Stimulated activated CD4-positive, alpha-beta T cell treated with anti-CD3 and anti-CD28 coated beads, Interleukin-15, amount 100 ng/mL, for 48 hours (primary cell): ENCODE measurements at places on chromosomes 16 and 17.

- DNase-seq, result no peak
Observed at GRCh38 chr16:84207879-84208278, 16.9 kb downstream of the ADAD2 start.

- DNase-seq, result no peak
Observed at GRCh38 chr17:39679521-39680192, 8.2 kb downstream of the PGAP3 start.

- no peak for DNase-seq
Observed at GRCh38 chr17:82864713-82865248, 25.0 kb upstream of the ZNF750 start.

- no peak for DNase-seq
Observed at GRCh38 chr17:8249621-8250500, 772 bp downstream of the PFAS start.

DNA sequence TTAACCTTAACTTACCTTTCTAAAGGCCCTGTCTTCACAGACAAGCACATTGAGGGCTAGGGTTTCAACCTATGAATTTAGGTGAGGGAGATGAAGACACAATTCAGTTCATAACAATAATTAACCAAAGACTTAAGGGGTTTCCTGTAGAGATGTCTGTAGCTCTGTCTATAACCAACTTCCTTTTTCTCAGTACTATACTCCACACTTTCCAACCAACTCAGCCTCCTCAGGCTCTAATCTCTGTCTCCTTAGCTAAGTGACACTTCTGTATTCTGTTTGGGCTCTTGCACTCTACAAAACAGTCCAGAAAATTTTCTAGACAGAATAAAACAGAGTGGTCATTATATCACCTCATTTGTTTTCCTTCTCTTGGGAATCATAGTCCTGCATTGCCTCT, 25.8 kb downstream of the CAPNS2 start:
- no peak for DNase-seq

GRCh38 chr17:2889256-2889655, 93.0 kb downstream of the RAP1GAP2 start:
- no peak for DNase-seq

GRCh38 chr17:48908047-48908843, at the start of gene UBE2Z:
UBE2Z (plus strand) TSS chr17:48908407; CDS start chr17:48908504, 97 bp downstream.
- DNase-seq, result peak; percentile 87

GRCh38 chr16:86137359-86137758, 238.4 kb downstream of the IRF8 start:
- DNase-seq, result no peak

DNA sequence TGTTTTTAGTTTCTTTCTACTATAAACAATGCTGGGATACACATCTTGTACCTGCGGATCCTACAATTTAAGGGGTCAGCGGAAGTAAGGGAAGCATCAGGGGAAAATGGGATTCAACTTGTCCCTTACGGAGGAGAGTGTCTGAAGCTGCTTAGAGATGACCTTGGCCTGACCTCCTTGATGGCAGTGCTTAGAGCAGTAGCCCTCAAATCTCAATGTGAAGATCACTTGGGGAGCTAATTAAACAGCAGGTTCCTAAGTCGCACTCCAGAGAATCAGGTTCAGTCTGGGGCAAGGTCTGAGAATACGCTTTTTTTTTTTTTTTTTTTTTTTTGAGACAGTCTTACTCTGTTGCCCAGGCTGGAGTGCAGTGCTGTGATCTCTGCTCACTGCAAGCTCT, 9.6 kb upstream of the METTL16 start:
- no peak for DNase-seq

GRCh38 chr17:42659079-42659931, at the start of gene TUBG2:
TUBG2 (plus strand) TSS chr17:42659284; CDS start chr17:42659504, 220 bp downstream.
- DNase-seq, result peak; percentile 72

GRCh38 chr16:77443357-77444146, 8.7 kb upstream of the ADAMTS18 start:
- no peak for DNase-seq

GRCh38 chr17:8408371-8408770, 10.7 kb upstream of the RNF222 start:
- DNase-seq, result no peak

DNA sequence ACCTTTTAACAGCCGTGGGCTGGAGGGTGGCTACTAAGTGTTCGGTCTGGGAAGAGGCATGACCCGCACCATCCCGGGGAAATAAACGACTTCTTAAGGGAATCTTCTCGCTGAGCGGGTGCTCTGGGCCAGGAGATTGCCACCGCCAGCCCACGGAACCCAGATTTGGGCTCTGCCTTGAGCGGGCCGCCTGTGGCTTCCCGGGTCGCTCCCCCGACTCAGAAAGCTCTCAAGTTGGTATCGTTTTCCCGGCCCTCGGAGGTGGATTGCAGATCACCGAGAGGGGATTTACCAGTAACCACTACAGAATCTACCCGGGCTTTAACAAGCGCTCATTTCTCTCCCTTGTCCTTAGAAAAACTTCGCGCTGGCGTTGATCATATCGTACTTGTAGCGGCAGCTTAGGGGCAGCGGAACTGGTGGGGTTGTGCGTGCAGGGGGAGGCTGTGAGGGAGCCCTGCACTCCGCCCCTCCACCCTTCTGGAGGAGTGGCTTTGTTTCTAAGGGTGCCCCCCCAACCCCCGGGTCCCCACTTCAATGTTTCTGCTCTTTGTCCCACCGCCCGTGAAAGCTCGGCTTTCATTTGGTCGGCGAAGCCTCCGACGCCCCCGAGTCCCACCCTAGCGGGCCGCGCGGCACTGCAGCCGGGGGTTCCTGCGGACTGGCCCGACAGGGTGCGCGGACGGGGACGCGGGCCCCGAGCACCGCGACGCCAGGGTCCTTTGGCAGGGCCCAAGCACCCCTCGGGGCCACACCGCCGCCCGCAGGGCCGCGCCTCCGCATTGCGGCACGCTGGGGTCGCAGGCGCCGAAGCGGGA, 3.6 kb upstream of the CBX4 start:
- no peak for DNase-seq

- DNase-seq, result no peak
Observed at GRCh38 chr16:86786994-86787393, 208.6 kb downstream of the FOXL1 start.

DNA sequence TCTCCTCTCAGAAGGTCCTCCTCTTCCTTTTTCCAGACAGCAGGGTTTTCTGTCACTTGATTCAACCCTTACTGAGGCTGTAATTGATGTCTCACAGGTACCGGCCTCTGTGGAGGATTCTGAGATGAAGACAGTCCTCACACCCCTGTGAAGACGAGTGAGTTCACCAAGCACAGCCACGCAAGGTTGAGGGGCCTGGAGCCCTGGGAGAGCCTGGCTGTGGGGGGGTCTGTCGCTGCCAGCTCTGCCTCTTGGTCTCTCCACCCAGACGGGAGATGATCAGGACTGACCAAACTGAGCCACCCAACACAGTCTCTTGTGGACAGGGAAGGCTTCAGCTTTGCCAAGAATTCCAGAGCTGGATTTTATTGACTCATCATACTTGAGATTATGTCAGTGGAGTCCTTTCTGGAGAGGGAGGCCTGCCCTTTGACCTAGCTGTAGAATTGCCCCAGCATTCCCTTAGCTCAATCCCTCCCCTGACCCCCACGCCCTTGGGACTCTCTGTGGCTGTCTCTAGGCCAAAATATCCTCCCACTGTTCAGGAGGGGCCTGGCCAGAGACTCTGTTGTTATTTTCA, 51.1 kb upstream of the CRHR1 start:
- no peak for DNase-seq

GRCh38 chr17:74199306-74200092, 4.0 kb upstream of the RPL38 start:
- DNase-seq, result peak; percentile 48

- peak; percentile 48 for DNase-seq
Observed at GRCh38 chr17:39235555-39236449, 10.1 kb upstream of the STAC2 start.

DNA sequence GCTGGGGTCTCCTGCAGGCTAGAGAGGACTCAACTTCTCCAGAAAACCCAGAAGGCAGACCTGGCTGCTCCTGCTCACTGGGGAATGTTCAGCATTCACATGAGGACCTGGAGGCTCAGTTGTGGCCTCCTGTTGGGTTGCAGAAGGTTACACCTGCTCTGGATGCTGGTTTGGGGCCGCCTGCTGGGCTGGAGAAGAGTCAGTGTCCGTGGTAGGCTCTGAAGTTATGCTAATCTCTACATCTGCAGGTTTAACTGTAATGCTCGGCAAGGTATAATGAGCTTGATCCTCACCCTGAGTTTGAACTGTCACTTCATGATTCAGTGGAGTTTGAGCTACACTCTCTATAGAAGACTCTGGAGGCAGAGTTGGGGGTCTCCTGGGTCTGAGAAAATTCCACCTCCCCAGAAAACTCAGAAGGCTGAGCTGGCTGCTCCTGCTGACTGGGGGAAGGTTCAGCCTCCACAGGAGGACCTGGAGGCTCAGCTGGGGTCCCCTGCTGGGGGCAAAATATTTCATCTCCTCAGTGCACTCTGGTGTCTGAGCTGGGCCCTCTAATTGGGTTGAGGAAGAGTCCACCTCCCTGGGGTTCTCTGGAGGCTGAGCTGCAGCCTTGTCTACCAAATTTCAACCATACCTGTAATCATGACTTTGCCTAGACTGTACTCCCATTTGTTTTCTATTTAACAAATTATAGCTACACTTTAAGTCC, 23.5 kb downstream of the RDM1 start:
- DNase-seq, result no peak

DNA sequence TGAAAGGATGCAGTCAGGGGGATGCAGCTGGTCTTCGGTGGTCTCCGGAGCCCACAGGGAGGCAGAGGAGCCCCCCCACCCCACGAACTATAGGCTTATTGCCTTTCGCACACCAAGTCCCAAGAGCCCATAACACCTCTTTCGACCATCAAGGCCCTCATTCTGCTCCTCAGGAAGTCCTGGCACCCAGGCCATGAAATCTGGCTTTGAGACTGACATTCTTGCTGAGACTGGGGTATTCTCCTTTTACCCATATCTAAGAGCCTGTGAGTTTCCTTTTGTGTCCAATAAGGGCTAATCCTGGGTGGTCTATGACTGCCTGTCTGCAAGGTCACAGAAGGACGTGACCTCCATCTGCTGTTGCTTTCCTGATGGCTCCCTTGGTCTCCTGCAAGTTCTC, 6.4 kb upstream of the ARL4D start:
- no peak for DNase-seq

DNA sequence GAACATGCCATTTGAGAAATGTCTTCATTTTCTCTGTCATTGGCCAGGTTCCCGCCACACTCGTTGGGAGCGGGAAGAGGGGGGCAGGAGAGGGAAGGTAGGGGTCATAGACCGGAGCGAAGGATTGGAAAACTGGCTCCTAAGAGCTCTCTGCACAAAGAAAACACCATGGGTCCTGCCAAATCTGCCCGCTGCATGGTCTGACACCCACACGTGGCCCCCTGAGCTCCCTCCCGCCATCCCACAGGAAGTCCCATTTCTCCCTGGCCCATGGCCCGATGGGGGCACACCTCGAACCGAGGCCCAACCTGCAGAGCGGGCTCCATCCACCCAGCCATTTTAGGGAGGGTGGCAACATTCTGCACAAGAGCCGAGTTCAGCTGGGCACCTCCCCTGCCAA, 159.6 kb downstream of the SALL1 start:
- no peak for DNase-seq

GRCh38 chr16:78321620-78322360, 222.3 kb downstream of the WWOX start:
- DNase-seq, result no peak

GRCh38 chr17:48505788-48506187, 25.0 kb downstream of the HOXB1 start:
- no peak for DNase-seq

DNA sequence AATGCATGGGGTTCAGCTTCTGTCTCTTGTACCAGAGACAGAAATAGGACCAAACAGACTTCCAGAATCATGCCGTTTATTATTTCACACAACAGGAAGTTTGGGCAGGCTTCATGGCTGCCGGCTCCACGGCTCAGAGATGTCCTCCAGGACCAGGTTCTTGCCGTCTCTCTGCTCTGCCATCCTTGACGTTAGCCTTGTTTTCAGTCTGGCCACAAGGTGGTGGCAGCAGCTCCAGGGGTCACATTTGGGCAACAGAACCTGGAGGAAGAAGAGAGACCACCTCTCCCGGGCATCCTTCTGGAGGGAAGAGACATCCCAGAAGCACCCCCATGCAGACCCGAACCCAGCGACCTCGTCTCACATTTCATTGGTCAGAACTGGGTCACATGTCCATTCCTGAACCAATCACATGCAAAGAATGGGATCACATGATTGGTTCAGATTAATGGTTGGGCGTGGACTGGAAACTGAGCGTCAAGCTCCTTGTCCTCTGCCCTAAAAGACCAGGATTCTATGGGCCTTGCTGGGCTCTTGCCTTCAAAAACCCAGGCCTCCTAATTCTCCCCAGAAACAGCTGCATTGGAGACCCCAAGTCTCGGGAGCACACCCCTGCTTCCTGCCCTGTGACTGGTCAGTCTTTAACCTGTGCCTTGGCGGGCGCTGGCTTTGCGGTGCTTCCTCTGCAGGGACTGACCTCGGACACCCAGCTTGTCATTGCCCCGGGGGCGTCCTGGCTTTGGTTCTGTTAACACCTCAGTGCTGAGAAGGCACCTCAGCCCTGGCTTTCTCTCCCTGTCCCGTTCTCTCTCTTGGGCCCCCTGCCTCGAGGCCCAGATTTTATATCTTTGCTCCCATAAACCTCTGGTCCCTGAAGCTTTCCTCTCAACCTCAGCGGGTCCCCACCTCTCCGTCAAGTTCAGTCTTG, 63.3 kb downstream of the IRF8 start:
- DNase-seq, result no peak
